SW480 (cell line): ENCODE measurements at places on chromosomes 5 and 9.
A peak's percentile ranks its signal among the peaks of the same experiment; 100 is the strongest.

DNA sequence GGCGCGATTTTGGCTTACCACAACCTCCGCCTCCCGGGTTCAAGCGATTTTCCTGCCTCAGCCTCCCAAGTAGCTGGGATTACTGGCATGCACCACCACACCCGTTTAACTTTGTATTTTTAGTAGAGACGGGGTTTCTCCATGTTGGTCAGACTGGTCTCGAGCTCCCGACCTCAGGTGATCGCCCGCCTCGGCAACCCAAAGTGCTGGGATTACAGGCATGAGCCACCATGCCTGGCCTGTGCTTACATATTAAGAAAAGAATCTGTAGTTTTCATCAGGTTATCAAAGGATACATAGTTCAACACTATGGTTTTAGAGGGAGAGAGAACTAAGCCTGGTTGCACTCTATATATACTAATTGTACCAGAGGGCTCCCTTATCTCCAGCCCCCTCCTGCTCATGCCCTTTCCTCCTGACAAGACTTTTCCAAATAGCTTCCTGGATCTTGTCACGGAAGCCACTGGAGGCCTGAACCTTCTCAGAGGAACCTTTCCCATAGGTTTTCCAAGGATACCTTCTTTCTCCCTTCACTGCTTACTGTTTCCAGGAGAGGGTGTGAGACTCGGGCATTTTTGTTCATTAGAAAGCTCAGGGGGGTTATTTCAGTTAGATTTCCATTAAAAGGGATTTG lies 53.1 kb downstream of the SLC44A1 start:
- no peak for DNase-seq

GRCh38 chr5:124494540-124495116 lies 251.8 kb downstream of the ZNF608 start:
- no peak for DNase-seq

- DNase-seq: peak; percentile 57
These were observed 158.3 kb downstream of the DOCK2 start for GRCh38 chr5:169795338-169795737.

DNA sequence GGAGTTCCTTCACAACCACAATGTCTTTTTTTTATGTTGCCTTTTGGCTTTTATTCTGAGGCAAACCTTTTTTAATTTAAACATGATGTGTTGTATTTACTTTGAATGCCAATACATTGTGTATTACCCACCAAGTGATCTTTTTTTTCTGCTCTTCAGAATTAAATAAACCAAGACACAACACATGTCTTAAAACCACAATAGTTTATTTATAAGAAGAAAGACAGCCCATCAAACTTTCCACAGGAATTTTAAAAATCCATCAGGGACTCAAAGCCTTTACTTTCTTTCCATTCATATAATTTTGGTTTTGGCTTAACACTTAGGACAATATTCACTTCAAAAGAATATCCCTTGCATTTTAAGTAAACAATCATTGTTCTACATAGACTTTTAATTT lies 321.8 kb upstream of the MEF2C start:
- no peak for DNase-seq

DNA sequence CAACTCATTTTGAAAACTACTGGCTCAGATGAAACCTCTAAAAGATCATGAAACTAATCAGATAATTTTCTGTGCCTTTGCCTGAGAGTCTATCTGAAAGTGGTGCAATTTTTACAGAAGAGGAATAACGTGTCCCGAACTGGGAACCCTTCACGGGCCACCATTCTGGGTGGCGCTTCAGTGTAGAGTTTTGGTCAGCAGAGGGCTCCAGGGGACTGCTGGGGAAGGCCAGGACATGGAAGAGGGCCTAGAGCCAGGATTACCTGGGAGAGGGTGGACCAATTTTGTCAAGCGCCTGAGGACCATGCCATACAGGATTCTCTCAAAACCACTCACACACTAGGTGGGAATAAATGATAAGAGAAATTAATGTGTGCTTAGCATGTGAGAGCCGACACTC lies 49.7 kb upstream of the PLEKHG4B start:
- peak; percentile 46 for DNase-seq

DNA sequence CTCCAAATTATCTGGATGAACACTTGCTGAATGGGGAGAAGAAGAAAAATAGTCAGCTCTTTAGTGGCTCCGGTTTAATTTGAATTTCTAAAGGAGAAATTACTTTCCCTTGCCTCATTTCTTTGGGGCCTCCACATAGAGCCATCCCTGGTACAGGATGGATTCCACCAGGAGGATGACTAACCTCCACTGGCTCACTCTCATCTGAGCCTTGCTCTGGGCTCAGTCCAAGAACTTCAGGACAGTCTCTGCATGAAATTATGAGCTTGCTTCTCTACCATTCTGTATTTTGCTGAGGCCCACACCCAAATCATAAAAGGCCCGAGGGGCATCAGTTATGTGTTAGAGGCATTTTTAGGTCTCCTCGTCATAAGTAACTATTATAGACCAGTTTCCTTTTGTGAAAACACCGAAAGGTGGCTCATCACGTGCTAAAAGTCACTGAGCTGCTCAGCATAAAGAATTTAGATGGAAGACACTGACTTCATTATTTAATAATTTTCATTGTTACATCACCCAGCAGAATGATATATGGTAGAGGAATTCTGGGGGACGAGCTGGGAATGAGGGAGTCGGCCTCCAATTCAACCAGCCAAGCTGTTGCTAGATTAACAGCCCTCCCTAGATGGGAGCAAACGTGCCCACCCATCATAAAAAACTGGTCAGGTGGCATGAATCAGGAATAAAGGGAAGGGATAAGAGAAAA lies 222.1 kb downstream of the TARS1 start:
- no peak for DNase-seq

DNA sequence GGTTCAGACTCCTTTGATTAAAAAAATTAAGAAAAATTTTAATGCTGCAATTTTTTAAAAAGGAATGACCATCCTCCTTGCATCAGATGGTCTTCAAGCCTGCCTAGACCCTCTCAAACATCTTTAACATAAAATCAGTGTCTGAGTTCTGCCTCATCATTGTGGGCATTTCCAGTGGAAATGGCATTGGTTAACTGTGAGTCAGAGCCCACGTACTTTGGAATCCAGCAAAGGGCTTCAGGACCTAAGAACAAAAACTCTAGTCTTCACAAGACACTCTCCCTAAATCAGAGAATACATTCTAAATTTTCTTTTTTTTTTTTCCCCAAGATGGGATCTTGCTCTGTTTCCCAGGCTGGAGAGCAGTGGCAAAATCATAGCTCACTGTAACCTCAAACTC lies 9.4 kb upstream of the C5orf15 start:
- peak; percentile 23 for DNase-seq

- DNase-seq: no peak
These were observed 1.4 kb downstream of the PAX5 start for GRCh38 chr9:37032713-37033112.
